Naive B cell (primary cell): ENCODE measurements at places on chromosomes 4 and X. TPM values are rescaled to one million over a fixed set of nuclear protein-coding genes. Genes with fewer than 3 reads are reported as not detected.

LRP2BP gene
- 0.98 TPM for polyA plus RNA-seq

RNF128 gene
- polyA plus RNA-seq: not detected

PRPS2 gene
- 61.4 TPM for polyA plus RNA-seq

- DNase-seq: no peak
Observed at GRCh38 chr4:74338792-74339333, 26.1 kb upstream of the EREG start.

DNA sequence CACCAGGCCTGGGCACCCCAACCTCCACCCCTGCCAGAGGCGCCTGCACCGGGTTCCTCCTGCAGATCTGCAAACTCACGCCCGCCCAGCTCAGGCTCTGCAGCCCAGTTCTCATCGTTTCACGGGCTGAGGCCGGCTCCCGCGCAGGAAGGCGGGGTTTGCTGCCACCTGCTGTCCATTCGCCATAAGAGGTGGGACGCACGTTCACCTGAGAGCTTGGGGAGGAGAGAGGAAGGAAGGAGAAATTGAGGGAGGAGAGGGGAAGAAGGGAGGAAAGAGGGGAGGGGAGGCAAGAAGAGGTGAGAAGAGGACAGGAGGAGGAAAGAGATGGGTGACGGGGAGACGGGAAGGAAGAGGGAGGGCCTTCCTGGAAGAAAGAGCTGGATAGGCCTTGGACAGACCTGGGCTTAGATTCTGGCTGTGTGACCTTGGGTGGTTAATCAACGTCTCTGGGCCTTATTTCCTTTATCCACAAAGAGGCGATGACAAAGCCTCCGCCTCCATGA, 114.5 kb downstream of the ADRA2C start:
- DNase-seq: peak; percentile 45

DNA sequence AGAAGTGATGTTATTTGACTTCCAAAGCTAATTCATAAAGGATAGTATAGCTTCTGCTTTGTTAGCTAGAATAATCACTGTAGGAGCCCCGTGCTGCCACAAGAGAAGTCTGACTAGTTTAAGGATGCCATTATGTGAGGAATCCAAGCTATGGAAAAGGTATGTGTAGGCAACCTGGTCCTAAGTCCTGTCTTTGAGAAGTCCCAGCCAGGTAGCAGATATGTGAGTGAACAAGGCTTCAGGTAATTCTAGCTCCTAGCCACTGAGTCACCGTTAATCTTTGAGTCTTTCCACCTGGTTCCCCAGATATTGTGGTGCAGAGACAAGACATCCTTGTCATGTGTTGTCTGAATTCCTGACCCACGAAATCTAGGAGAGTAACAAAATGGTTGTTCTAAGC, 55.5 kb downstream of the BMP3 start:
- no peak for DNase-seq

DNA sequence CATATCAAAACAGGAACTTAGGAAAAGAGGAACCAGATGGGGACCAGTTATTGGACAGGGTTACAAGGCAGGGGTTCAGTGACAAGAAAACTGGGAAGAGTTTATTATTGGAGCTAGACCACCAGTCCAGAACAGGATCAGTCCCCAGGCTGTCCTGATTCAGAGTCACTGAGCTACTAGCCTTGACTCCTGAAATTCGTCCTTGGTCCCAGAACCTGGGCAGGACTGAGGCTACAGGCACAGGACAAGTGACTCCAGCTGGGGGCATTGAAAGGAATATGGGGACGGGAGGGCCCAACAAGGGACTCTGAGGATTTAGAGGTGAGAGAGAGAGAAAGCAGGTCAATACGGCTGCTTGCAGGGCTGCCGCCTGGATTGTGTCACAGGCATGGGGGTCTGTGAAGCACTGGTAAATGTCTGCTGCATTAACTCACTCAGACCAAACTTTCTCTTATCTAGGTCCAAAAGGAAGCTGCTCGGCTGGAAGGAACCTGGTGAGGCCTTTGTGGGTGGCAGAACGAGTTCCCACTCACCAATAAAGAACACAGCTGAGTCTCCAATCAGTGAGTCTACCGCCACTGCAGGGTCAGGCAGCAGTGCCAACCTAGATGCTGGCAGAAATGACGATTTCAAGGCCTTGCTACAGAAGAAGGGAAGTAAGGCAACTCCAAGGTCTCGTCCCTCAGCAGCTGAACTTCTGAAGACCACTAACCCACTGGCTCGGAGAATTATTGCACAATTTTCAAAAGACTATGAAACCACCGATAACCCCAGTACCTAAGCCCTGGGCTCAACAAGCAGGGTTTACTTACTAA, 11.3 kb upstream of the RTL5 start:
- no peak for DNase-seq

- no peak for DNase-seq
Observed at GRCh38 chrX:56975611-56976010, 19.7 kb downstream of the SPIN3 start.

MAB21L2 gene
- polyA plus RNA-seq: not detected

TMEM47 gene
- polyA plus RNA-seq: not detected

DNA sequence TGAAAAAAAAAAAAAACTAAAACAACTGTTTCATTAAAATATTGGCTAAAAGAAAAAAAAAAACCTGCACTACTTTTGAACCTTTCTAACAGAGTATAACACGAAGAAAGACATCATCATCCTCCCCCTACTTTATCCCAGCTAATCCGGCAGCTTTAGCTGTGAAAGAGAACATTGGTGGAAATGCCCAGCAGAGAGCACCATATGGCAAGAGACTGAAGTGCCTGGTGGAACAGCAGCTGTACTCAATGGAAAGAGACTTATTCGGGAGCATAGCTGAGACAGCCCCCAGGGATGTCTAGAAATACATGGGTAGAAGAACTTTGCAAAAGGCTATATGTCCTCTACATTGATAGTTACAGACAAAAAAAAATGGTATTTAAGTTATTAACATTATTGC, 30.3 kb downstream of the STPG2 start:
- no peak for DNase-seq

- no peak for DNase-seq
Observed at GRCh38 chr4:8185295-8185694, 13.8 kb upstream of the SH3TC1 start.

SEC31A gene
- polyA plus RNA-seq: 138 TPM

DNA sequence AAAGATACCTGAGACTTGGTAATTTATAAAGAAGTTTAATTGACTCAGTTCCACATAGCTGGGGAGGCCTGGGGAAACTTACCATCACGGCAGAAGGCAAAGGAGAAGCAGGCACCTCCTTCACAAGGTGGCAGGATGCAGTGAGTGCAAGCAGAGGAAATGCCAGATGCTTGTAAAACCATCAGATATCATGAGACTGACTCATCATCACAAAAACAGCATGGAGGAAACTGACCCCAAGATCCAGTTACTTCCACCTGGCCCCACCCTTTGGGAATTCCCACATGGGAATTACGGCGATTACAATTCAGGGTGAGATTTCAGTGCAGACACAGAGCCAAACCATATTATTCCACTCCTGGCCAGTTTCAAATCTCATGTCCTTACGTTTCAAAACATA, 514.7 kb upstream of the SPANXN1 start:
- no peak for DNase-seq

DNA sequence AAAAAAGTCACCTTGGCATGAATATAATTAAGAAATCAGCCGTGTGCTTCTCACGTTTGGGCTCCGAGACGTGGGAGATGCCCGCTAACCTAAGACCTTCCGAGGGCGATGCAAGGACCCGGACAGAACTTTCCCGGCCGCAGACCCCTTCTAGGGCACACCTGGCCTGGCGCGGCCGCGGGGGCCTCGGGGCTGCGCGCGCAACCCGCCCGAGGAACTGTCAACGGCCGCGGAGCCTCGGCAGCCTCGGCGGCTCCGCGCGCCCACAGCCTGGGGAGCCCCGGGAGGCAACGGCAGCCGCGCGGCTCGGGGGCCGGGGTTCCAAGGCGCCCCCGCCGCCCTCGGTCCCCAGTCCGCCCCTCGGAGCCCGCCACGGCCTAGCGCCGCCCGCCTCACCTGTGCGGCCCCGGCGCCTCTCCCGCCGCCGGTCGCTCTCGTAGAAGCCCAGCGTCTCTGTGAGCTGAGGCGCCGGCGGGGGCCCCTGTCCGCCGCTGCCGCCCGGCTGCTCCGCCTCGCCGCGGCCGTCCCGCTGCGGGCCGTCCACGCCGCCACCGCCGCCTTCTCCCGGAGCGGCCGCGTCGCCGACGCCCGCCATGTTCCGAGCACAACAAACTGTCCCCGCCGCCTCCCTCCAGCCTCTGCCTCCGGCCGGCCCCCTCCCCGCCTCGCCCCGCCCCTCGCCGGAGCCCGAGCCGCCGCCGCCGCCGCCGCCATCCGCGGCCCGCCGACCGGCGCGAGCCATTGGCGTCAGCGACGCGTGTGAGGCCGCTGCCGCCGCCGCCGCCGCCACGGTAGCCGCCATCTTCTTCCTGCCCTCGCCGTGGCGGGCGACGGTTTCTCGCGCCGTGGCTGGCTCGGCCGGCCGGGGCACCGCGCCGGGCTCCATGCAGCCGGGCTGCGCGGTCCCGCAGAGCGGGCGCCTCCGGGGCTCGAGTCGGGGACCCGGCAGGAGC, at the start of gene TAPT1:
Gene TAPT1, minus strand, starts transcription at position 609 of the 953 bp plus-strand sequence. Its CDS starts 14 bp downstream, at position 595.
- peak; percentile 77 for DNase-seq

GRCh38 chr4:52648836-52649235, 10.3 kb downstream of the USP46 start:
- DNase-seq: no peak

DNA sequence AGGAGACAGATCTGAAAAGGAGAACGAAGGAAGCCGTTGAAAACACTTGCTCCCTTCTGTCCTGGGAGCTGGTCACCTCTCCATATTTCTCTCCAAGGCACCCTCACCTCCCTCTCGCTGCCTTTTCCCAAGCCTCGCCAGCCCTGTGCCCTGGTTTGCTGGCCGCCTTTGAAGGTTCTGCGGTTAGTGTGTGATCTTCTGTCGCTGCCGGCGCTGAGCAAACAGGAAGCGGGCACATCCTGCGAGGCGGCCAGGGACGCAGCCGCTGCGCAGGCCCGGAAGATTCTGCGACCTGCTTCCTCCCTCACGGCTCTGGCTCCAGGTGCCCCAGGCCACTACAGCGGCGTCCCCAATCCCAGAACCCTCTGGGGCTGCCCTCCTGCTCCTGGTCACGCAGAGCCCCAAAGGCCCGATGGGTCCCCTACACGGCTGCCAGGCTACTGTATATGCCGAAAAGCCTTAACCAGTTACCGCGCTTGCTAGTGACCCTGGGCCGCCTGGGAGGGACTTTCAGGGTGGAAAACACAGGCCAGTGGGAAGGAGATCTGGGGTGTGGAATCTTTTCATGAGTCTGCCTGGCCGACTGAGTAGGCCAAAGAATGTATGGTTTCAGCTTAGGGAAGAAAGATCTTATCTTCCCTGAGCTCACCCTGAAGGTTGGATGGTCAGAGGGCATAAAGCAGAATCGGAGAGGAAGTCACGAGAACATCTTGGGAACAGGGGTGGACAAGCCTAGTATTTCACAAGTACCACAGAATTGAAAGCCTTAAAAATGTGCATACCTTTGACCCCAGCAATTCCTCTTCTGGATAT, 2.3 kb upstream of the SASH3 start:
- DNase-seq: peak; percentile 78

GRCh38 chrX:113330416-113330815, 489.8 kb upstream of the AMOT start:
- no peak for DNase-seq

TLR3 gene
- not detected for polyA plus RNA-seq

ANK2 gene
- 0.28 TPM for polyA plus RNA-seq

- no peak for DNase-seq
Observed at GRCh38 chrX:119266364-119266995, 30.4 kb downstream of the PGRMC1 start.
